ENCODE measurements at places on chromosomes 7 and 10.

- no peak for DNase-seq
Measured at GRCh38 chr10:44890696-44891563, 20.2 kb upstream of the TMEM72 start.

DNA sequence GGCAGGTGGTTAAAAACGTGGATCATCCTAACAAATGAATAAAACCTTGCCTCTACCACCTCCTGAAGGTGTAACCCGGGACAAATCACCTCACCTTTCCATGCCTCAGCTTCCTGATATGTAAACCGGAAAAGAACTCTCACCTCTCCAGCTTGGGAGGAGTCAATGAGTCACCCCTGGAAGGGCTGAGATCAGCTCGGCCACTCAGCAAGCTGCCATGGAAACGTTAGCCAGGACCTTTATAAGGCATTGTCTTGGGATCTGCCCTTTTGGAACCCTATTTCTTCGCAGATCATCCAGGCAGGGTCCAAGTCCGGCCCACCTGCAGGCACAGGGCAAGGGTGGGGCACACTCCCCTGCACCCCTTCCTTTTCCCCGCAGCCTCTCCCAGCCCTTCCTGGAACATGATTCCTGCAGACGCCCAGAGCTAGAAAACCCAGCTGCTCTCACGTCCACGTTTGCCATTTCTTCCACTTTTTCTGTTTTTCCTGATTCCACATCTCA lies 81.6 kb upstream of the PFKP start:
- DNase-seq, result peak; percentile 56

DNA sequence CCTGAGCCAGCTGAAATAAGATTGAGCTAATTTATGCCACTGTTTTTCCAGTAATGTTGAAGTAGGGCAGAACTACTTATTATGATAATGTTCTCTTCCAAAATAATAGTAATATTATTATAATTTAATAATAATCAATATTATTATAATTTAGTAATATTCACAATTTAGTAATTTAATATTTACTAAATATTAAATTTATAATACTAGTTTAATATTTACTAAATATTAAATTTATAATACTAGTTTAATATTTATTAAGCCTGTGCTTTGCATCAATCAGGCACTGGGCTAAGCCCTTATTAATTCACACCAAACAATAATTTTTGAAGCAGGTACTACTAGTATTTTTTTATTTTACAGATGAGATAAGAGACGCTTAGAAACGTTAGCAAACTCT lies 170.1 kb downstream of the BBS9 start:
- DNase-seq, result no peak

GRCh38 chr7:108589199-108589598 lies 19.5 kb downstream of the DNAJB9 start:
- no peak for DNase-seq

DNA sequence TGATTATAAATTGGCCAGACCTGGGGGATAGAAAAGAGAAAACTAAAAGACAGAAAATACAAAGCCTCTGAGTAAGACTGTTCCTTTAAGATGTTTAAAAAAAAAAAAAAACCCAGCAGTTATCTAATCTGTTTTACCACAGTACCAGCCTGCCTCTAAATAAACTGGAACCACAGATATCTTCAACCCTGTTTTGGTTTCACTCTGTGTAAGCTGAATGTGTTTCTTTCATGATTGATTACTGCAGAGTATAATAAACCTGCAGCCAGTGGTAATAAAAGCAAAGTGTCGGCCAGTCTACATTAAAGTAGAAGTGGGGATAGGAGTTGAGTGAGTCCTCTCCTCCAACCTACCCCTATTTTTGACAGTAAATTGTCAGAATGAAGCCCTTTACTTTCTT lies 40.6 kb downstream of the MGAM2 start:
- DNase-seq, result no peak

DNA sequence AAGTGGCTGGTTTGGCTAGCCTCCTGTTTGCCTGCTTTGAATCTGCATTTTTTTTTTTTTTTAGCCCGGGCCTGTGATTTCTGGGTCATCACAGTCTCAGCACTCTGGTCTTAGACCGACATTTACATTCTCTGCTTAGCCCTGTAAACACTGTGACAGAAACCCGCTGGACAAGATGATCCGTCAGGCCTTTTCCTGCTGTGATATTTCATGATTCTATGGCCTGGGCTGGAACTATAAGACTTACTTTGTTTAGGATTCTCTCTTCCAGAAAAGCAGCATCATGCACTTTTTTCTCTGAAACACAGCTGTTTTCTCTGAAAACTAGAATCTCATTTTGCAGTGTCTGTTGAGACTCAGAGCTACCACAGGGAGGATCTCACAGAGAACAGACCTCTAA lies 705.5 kb downstream of the GRID1 start:
- no peak for DNase-seq

- no peak for DNase-seq
Measured at GRCh38 chr7:78493401-78493800, 694.8 kb downstream of the PHTF2 start.

GRCh38 chr10:60185421-60185820 lies 204.3 kb downstream of the ANK3 start:
- no peak for DNase-seq

DNA sequence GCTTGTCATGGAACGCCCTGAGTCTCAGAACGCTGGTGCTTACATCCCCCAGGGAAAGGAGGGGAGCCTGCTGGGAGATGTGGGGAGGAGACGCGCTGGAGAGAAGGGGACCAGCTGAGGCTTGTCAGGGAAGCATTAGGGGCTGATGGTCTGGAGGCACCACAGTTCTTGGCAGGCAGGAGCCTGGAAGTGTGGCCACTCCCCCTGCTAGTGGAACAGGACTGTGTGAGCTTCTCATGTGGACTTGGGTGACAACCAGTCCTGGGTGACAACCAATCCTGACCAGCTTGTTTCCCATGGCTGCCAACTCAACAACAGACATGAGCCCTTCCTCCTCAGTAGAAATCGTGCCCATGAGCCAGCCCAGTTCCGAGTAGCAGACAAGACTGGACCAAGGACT lies 87.8 kb downstream of the SPDYE5 start:
- no peak for DNase-seq

DNA sequence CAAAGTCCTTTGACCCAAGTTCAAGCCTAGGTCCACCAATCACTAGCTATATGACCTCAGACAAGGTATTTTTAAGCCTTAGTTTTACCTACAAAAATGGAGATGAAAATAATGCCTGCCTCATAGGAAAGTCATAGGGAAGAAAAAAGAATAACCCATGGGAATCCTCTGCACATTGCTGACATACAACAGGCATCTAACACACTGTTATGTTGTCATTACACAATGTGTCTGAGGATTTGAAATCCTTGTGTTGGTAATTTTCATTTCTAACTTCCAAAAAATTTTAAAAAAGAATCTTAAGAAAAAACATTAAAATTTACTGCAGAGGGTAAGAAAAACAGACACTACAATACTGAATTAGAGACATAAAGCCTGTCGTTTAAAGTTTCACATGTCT lies 5.7 kb downstream of the ANK3 start:
- no peak for DNase-seq

DNA sequence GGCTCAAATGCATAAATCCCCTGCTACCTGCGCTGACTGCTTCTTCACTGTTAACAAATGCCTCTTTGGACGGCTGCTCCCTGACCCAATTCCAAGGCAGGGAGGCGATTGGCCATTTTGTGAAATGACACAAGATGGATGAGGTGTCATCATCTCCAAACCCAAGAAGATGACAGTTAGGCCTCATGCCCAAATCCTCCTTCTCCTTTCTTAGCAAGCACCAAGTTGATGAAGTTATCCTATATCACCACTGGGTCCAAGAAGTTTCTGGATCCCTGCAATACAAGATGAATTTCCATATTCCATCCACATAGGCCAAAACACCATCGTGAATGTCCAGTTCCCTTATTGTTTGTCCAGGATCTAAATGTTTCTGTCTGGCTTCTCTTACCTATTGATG lies 98.5 kb upstream of the RAB11FIP2 start:
- no peak for DNase-seq

DNA sequence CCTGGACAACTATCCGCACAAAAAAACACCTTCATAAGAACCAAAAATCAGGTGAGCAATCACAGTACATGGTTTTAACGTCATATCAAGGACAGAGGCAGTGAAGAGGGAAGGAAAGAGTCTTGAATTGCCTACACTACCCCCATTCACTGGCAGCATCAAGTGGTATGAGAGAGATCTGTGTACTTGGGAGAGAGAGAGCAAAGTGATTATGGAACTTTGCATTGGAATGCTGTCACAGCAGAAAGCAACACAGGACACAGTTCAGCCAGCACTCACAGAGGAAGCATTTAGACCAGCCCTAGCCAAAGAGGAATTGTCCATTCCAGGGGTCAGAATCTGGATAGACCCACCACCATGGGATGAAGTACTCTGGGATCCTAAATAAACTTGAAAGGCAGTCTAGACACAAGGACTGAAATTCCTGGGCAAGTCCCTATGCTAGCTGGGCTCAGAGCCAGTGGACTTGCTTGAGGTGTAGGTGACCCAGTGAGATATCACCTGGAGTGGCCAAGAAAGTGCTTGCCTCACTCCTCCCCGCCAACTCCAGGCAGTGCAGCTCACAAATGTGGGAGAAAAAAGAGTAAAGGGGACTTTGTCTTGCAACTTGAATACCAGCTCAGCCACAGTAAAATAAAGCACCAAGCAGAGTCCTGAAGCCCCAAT lies 30.5 kb upstream of the SFTPD start:
- DNase-seq, result no peak

- DNase-seq, result no peak
Measured at GRCh38 chr10:94213001-94213530, 149.7 kb downstream of the NOC3L start.

GRCh38 chr7:5687936-5688630 lies 93.4 kb downstream of the RNF216 start:
- no peak for DNase-seq

GRCh38 chr7:96076350-96076707 lies 245.6 kb downstream of the SLC25A13 start:
- DNase-seq, result no peak

DNA sequence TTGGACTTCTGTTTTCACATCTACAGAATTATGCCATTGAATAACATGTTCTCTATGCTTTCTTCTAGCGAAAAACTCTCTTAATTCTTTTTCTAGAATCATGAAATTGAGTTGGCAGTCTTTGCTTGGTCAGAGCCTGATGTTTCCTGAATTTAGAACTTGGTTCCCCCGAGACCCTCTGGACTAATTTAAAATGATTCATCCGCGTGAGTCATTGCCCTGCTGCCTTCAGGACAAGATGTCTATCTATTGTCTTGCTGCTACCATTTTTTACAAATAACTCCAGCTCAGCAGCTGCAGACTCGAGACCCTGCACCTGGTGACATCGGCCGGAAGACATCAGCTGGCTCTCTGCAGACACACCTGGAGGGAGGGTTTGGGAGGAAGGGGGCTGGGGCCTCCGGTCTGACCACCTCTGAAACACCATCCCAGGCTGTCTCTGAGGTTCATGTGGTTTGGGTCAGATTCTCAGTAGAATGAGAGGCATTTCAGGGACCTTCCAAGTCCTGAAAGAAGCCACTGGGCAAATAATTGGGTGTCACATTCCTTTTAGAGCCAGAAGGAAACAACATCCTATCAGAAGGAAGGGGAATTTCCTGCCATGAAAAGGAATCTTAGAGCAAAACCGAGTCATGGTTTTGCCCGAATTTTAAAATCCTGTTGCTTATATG lies 20.9 kb upstream of the KLF6 start:
- peak; percentile 88 for DNase-seq

DNA sequence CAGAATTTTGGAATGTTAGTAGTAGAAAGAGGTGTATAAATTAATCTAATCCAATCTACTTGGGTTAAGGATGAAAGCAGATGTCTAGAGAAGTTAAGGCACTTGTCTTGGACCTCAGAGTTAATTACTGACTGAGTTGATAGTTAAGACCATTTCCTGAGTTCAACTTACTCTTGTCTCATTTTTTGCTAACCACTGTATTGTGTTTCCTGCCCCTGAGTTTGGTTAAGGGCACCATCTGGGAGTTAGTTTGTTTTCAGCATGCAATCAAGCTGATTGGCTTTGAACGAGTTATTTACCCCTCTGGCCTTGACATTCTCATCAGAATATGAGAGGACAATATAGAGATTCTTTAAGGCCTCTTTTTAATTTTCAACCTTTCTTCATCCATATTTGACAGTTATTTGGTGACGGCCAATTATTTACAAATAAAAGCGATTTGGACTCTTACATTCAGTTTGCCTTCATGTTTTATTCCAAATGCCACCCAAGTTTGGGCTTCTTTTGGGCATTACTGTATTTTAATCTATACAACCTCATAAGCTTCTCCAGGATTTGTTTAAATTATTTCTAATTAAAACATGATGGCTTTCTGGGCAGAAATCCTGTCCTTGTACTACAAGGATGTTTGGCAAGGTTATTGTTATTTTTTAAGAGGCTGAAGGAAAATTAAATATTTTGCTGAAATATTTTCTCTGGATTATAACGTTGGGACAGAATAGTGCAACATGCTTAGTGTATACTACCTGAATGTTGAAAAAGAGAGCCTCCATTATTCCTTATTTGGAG lies 225.0 kb downstream of the CACNB2 start:
- DNase-seq, result no peak

- no peak for DNase-seq
Measured at GRCh38 chr7:7335909-7336308, 153.6 kb downstream of the C1GALT1 start.

- DNase-seq, result peak; percentile 94
Measured at GRCh38 chr10:5565671-5566581, 41.2 kb downstream of the CALML3 start.

DNA sequence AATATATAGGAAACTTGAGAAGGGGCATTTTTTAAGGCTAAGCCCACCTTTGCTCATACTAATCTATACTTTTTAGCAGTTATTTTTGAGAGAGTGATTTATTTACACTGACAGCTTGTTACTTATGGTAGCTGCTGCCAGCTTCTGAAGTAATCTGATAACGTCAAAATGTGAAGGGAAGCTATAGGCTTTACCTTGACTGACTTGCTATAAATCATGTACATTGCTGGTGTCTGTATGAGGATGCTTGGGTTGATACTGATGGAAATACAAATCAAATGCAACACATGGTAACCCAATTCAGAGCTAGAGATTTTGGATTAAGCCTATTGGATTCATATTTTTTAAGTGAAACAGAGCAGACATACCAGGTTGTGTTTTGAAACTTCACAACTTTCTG lies 299.4 kb downstream of the LRMDA start:
- no peak for DNase-seq

DNA sequence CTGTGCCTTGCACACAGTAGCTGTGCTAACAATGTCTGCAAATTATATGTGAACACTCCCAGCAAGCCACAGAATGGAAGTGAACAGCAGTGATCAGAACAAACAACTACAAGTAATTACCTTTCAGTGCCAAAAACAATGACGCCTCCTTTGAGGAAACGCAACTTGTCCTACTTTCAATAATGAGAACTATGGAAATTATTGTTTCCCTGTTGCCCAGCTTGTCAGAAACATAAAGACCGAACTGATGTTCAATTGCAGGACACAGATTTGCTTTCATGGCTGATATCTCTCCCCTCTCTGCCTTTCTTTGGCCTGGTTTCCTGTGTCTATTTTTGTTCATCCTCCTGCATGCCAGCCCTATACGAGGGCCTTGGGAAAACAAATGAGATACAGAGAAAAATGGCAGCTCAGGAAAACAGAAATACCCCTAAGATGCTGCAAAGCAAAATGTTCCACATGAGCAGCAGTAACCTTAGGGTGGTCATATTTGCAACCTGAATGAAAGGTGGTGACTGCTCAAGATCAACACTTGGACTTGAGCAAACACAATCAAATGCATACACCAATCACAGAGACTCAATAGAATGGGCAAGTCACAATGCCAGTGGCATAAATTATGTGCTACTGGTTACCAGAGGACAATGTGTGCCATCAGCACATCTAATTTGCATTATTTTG lies 26.8 kb downstream of the COBL start:
- DNase-seq, result no peak
